ENCODE measurements at places on chromosomes 2 and 18. TPM values are rescaled to one million over a fixed set of nuclear protein-coding genes. Genes with fewer than 3 reads are reported as not detected.

- DNase-seq = no peak
These were observed 40.6 kb downstream of the LCLAT1 start for GRCh38 chr2:30487603-30488002.

DNA sequence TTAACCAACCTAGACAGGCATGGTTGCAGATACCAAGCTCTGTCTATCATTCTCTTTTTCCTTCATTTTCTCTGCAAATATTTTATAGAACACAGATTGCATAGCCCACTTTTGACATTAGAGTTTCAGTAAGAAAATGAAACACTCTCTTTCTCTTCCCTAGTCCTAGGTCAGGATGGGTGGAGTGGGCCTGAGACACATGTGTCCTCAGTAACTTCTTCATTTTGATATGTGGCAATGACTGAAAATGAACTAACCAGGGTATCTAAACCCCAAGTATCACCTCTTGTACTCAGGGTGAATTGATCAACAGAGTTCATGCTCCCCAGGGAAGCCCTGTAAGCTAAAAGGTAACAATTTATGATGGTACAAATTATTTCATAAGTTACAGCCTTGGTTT is 37.0 kb upstream of the KYNU start:
- no peak for DNase-seq

GRCh38 chr2:198692907-198693510 is 764.7 kb downstream of the SATB2 start:
- DNase-seq = no peak

DNA sequence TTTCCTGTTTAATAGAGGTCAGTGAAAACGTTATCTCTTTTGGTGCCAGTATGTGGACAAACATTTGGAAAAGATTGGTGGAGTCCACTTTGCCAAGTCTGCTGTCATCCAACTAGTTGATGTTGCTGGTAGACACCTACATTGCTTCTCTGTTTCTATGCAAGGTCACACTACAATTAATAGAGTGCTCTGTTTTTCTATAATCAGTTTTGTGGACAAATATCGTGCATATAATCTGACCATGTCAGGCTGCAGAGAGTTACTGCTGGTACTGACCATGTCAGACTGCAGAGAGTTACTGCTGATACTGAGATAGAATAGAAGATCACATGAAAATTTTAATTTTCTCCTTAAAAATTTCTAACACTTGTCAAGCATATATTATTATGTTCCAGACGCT is 603.3 kb downstream of the TSN start:
- no peak for DNase-seq

DNA sequence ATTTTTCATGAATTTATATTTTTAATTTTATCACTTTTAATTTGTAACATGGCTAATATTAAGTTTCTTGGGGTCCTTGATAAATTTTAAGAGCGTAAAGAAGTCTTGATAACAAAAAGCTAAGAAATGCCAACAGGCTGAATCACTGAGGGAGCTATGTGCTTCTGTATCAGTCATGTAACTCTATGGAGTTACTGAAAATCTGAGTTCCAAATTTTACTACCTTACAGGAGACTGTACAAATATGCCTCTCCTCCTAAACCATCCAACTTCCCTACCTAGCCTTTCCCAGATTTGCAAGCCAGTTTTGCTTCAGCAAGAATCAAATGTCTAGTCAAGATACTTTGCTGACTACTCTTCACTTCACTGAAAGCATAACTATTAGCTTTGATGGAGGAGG is 35.7 kb downstream of the FEZ2 start:
- DNase-seq = no peak

DNA sequence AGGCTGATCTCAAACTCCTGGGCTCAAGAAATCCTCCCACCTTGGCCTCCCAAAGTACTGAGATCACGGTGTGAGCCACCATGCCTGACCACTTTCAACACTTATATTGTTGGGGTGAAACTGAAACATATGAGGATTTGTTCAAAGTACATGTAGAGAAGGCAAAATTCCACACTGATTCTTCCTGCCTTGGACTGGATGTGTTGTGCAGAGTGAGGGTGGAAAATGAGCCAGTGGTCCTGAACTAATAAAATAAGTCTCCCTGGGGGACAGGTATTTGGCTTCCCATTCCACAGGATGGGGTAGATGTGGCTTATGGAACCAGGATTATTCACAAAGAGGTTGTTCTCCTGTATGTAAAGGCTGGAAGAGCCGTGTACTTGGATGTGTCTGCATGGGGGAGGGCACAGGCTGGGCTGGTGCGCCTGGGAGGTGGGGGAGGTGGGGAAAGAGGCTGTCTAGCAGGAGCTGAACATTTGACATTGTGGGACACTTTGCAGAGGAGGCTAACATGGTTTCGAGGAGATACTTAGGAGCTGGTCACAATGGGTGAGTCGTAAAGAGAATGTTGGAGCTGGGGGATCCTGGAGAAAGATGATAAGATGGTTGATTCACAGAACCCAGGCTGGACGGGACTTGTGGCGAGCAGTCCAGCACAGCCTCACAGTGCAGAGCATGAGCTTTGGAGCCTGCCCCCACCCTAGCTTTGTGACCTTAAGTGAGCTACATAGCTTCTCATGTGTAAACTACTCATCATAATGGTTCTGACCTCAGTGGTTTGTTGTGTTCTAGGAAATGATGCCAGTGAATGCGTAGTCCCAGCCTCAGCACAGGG is at the start of gene TXNDC2:
TSS of gene TXNDC2 (plus strand) at position 804 of the 835 bp plus-strand sequence. CDS start 708 bp downstream, outside the sequence.
- no peak for DNase-seq

- no peak for DNase-seq
These were observed 197.2 kb downstream of the CYP26B1 start for GRCh38 chr2:71950256-71951082.

GRCh38 chr2:58913082-58913726 is 672.1 kb upstream of the FANCL start:
- no peak for DNase-seq

- DNase-seq = no peak
These were observed 57.8 kb upstream of the NEUROD1 start for GRCh38 chr2:181738074-181738473.

GRCh38 chr2:126704434-126705160 is 48.6 kb downstream of the GYPC start:
- DNase-seq = no peak

GRCh38 chr2:54041135-54041534 is 70.3 kb upstream of the PSME4 start:
- no peak for DNase-seq

- DNase-seq = no peak
These were observed 83.0 kb downstream of the MARCO start for GRCh38 chr2:119025013-119025412.

GRCh38 chr2:222952204-222952603 is 91.4 kb downstream of the ACSL3 start:
- no peak for DNase-seq

DNA sequence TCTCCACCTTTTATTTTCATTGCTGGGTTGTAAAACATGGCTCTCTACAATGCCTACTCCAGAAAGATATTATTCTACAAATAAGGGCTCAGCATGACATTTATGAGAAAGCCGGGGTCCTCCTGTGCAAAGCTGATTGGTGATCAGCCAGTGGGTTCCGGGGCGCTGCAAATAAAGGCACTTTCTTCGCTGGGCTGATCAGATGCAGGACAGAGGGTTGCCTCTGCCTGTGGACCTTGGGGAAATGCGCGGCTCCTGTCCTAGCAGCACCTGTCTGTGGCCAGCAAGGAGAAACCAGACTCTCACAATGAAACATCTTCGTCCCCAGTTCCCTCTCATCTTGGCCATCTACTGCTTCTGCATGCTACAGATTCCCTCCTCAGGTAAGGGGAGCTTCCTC is at the start of gene NMS:
TSS of gene NMS (plus strand) at position 301 of the 400 bp plus-strand sequence. CDS start at position 308, 7 bp downstream.
- no peak for DNase-seq

DNA sequence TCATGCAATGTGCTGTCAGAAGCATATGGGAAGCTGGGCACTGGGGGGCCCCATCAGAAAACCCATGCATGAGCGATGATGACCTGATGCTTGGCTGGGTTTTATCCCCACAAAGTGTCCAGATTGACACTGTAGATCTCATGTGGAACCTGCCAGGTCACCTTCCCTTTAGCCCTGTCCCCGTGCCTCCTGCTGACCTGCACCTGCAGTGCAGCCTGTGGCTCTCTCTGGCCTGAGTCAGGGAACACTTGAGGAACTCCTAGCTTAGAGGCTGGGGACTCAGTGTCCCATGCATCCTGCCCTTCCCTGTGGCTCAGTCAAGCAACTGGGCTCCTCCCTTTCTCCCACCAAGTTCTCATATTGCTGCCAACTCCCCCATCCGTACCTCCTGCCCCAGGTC is 57.7 kb downstream of the PDCL3 start:
- DNase-seq = no peak

DNA sequence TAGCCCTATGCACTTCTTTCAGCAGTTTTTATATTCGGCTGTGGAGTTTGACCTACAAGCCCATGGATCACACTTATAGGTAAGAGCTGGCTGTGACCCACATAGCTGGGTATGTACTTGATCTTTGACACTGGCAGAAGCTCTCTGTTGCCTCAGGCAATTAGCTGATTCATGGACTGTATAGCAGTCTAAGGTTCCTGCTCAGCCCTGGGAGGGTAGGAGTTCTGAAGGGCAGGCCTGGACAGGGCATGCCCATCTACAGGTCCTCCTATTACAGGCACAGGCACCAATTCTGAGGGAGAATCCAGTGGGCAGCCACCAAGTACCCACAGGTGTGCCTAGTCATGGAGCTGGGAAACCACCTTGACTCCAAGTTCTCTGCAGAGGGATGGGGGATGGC is 301.8 kb upstream of the GALNT5 start:
- DNase-seq = no peak

GRCh38 chr2:79612999-79613398 is 100.1 kb downstream of the CTNNA2 start:
- DNase-seq = no peak

DNA sequence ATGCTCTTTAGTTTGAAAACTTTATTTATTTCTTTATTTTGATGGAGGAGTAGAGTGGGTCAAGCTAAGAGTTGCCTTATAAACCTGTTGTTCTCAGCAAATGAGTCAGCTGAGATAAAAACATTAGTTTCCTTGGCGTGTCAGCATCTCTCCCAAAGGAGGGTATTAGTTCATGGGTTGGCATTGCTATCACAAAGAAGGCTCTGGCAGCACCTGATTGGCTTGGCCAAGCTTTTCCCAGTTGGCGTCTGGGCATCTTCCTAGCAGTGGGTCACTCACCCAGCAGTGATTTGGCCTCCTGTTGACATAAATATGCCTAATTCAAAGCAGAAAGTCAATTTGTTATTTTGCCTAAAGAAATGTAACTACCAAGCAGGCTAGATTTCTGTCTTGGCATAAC is 200.7 kb upstream of the TNP1 start:
- DNase-seq = no peak

DNA sequence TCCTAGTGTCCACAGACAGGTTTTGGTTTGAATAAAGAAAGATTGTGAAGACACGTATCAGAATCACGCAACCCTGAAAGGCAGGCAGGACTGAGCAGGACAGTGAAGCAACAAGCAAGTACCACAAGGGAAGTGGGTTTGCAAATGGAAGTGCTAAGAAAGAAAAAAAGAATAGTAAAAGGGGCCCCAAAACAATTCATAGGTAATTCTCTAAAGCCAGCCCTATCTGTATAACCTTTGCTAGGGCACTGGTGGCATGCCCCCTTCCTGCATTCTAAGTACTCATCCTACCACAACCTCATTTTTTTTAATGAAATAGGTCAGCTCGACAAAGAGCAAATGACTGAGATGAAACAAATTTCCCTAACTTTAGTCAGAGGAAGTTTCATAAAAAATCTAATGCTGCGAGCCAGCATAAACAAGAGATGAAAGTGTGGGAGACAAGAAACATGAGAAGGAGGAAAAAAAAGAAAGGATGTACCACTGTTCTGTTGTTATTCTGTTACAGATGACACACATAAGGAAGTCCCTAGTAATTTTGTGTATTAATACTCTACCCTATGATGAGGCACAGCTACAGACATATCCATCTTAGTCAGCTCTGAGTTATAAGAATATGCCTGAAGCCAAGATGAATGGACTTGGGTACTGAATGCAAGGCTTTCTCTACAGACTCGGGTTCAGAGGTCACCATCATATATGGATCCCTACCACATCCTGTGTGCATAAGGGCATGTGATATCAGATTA is 32.2 kb downstream of the IKZF2 start:
- DNase-seq = no peak

Gene LIMS3
- not detected for total RNA-seq

Gene PSTPIP2
- total RNA-seq = 17.0 TPM

Gene TEKT4
- total RNA-seq = not detected

Gene ANAPC1
- 30.3 TPM for total RNA-seq

Gene GCG
- not detected for total RNA-seq

Gene UGT1A6
- total RNA-seq = not detected

Data from omental fat pad (tissue), 4 donors.